EL (cell line): ENCODE measurements at places on chromosomes 1 and 21.
A peak's percentile ranks its signal among the peaks of the same experiment; 100 is the strongest.

DNA sequence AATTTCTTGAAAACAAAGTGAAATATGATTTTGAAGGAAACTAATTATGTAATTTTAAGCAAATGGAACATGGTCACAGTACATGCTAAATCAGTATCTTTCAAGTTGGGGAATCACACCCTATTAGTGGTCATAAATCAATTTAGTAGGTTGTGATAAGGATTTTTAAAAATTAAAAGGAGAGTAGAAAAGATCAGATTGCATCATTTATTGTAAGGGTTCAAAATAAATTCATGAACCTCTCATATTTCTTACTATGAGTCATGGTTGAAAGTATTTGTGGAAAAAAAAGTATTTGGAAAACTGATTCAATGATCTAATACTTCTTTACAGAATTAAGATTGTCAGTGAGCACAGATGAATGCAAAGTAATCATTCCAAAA is 14.6 kb downstream of the ADSS2 start:
- peak; percentile 63 for DNase-seq

DNA sequence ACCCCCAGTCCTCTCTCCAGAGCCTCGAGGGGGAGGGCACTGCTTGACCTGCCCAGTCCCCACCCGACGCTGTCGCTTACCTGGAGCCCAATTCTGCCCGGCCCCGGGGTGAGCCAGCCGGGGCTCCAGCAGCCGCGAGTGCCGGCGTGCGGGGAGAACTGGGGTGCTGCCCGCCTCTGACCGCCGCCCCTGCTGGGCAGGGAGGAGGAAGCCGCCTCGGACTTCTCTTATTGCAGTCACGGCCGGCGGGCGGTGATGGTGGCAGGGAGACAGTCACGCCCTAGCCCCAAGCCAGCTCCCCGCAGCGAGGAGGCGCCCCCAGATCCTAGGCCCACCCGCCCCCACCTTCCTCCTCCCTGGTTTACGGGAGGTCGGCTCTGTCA is at the start of gene FGR:
Gene FGR (minus strand): TSS at position 201 of the 383 bp plus-strand sequence. CDS start 11,269 bp downstream, outside the sequence.
- DNase-seq, result no peak

DNA sequence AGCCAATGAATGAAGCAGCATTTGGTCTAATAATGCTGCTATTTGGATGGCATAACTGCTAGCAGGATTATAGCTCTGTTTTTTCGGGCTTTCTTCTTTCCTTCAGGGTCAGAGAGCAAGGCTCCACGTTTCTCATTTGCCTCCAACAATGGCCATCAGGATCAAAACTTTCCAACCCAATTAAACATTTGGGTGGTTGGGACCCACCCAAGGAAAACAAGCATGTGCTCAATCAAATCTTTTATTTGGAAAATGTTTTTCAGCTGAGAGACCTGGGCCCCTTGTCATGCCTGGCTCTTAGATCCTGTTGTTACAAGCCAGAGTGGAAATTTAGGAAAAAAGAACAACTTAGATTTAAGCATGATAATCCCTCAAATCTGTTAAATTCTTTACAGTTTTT is 373.1 kb upstream of the USP24 start:
- no peak for DNase-seq

- DNase-seq, result no peak
Measured at GRCh38 chr1:182643699-182644098, 39.5 kb upstream of the RGS16 start.

DNA sequence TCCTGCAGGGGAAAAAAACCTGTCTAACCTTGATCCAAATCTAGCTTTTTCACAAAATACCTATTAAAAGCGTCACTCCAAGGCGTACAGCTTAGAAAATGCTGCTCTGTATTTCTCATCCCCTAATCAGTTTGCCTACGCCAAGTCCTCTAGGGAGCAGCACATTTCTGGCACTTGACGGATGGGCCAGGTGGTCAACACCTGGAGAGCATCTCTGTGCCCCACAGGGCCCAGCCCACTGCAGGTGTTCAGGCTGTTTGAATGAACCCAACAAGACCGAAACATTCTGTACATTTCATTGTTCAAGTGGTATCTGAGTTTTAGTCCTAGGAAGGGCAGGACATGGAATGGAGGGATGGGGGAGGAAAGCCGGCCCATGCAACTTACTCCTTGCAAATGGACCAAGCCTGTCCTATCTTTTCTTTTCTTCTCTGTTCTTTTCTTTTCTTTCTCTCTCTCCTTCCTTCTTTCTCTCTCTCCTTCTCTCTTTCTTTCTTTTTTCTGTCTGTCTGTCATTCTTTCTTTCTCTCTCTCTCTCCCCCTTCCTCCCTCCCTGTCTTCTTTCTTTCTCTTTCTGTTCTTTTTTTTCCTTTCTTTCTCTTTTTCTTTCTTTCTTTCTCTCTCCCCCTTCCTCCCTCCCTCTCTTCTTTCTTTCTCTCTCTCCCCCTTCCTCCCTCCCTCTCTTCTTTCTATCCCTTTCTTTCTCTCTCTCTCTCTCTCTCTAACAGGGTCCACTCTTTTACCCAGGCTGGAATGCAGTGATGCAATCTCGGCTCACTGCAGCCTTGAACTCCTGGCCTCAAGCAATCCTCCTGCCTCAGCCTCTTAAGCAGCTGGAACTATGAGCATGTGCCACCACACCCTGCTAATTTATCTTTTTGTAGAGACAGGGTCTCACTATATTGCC is 29.1 kb downstream of the IGFN1 start:
- no peak for DNase-seq

GRCh38 chr1:205391386-205391785 is 30.5 kb downstream of the LEMD1 start:
- no peak for DNase-seq

- no peak for DNase-seq
Measured at GRCh38 chr1:199751962-199752687, 275.4 kb upstream of the NR5A2 start.

- DNase-seq, result no peak
Measured at GRCh38 chr1:2076826-2077225, 26.6 kb downstream of the PRKCZ start.

DNA sequence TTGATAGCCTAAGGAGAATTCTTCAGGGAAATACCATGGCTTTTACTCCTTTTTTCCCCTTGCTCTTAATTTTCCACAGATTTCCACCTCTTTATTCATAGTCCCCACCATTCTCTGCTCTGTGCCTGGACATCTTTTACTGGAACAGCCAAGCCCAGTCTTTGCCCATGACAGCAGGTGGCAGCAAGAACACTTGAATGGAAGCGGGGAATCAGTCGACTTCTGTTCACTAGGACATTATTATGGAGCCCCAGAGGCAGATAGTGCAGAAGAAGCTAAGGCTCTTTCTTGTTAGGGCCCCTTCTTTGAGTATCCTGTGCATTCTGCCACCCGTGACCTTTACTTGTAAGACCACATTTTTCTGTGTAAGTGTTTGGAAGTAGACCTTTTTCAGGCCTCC is 6.3 kb downstream of the OR14I1 start:
- DNase-seq, result peak; percentile 6

GRCh38 chr1:94738371-94738770 is 81.8 kb upstream of the SLC44A3 start:
- no peak for DNase-seq

- DNase-seq, result peak; percentile 18
Measured at GRCh38 chr1:56123826-56124225, 455.5 kb downstream of the PLPP3 start.

DNA sequence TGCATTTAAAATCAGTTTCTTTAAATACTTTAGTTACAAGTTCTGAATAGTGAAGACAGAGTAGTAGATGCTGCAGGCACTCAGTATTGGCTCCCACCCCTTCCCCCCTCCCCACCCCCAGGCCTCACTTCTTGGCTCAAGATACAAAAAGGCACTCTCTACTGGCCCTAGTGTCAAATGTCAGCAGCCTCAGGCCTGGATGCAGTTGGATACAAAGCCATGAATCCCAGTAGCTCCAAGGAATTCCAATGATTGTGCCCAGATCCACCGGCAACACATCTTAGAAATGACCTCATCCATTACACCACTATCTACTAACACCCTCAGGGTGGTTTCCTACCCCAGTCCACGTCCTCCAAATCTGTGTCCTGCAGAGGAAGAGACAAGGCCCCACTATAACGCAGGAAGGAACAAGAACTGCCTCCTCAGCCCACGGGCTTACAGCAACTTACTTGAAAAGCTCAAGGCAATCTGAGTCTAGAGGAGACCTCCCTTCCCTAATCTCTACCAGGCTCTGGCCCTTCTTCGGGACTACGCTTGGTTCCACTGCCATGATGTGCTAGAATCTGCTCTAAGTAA is 17.6 kb downstream of the ACADM start:
- peak; percentile 47 for DNase-seq

DNA sequence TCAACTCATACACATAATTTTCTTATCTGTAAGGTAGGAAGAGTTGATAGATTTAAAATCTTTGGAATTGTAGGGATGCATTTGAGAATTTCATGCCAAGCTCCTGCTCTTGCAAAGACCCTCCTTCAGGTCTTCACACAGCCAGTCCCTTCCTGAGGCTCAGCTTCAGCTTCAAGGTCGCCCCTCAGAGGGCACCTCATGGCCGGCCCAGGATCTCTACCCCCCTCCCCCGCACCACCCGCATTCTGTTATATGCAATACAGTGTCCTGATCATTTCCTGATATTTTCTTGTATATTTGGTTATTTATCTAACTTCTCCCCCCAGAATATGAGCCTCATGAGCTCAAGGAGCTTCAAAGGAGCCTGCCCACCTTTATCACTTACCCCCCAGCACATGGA is 47.0 kb upstream of the BACE2 start:
- DNase-seq, result no peak

DNA sequence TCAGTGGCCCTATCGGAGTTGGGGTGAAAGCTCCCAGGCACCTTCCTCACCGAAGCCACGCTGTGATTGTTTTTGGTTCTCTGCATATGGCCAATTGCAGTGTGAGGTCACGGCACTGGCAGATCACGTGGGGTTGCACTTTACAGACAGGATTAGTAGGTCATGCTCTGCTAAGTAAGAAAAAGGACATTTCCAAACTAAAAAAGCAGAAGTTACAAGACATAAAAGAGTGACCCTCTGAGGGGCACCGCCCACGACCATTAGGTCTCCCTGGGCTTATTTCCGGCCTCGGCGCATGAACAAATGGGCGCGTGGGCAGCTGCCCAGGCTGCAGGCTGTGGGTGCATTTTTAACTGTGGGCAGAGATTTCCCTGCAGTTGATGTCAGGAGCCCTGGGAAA is 2.0 kb downstream of the CAPN9 start:
- no peak for DNase-seq

- DNase-seq, result no peak
Measured at GRCh38 chr1:95685081-95685480, 451.1 kb downstream of the RWDD3 start.

- DNase-seq, result peak; percentile 16
Measured at GRCh38 chr1:227411066-227411465, 92.8 kb upstream of the CDC42BPA start.

- DNase-seq, result peak; percentile 13
Measured at GRCh38 chr1:193069748-193070385, 10.5 kb downstream of the RO60 start.

DNA sequence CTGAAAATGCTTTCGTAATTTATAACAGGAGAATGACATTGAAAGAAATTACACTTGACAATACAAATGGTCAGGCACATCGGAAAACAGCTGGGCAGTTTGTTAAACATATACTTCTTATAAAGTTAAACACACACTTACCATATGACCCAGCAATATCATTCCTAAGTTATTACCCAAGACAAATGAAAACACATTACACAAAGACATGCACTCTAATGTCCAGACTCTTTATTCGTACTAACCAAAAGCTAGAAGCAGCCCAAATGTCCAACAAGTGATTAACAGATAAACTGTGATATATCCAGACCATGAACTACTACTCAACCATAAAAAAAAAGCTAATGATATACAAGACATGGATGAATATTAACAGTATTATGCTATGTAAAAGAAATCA is 8.5 kb downstream of the AKT3 start:
- DNase-seq, result peak; percentile 59

GRCh38 chr1:198681831-198682759 is 43.3 kb downstream of the PTPRC start:
- DNase-seq, result peak; percentile 95

DNA sequence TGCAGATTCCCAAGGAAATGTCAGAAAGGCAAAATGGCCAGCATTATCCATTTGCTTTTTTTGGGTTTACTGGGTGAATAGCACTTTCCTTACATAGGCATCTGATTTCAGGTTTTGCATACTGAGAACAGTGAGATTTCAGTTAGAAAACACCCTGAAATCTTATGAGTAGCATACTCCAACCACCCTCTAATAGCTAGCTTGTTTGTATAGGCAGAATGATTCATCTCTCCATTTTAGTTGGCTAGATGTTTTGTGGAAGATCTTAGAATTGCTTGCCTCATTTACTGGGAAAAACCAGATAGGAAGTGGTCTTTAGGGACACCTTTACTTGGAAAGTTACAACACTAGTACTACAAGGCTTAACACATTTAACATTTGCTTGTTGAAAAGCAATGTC is 10.4 kb downstream of the KYAT3 start:
- peak; percentile 43 for DNase-seq
